Right lobe of liver (tissue), 6 donors: ENCODE measurements at places on chromosomes 2 and 18.

- peaks cover 12% of the 10 kb centered on the region for H3K4me1 ChIP-seq
- H3K36me3 ChIP-seq = no peaks in the 10 kb centered on the region
- no peak for DNase-seq
- H3K27me3 ChIP-seq = no peaks in the 10 kb centered on the region
Observed at GRCh38 chr2:77009307-77009706, 512.9 kb downstream of the LRRTM4 start.

DNA sequence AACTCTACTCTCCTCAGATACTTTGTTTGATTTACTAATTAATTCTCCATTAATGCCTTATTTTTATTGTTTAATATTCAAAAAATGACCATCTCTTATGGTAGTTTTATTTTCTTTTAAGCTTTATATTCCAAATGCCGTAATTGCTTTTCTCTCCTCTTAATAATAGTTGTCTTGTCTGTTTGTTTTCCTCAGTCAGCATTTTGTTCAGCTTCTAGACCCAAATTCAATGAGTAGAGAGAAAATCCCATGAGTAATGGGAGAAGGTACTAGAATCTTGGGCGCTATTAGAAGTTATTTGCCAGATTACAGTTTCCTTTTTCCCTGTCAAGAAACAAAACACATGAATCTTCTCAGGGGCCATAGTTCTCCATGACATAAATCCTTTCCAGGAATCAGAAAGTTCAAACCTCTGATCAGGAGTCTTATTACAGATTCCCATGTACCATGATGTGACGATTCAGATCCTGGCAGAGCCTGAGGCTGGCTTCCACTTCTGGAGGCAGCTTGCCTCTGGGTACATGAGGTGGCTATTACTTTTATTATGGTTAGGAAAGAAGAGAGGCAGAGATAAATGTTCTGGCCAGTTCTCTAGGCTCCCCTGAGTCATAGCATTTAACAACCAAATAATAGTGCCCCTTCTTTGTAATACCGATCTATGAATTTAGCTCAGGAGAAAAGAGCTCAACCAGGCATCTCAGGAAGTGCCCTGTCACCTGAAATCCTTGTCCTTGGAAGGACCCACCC is 485.1 kb upstream of the SETBP1 start:
- no peaks in the 10 kb centered on the region for H3K36me3 ChIP-seq
- no peak for DNase-seq
- H3K27me3 ChIP-seq = no peaks in the 10 kb centered on the region
- no peak overlapping the region for H3K27ac ChIP-seq
- no peaks in the 10 kb centered on the region for H3K4me1 ChIP-seq

DNA sequence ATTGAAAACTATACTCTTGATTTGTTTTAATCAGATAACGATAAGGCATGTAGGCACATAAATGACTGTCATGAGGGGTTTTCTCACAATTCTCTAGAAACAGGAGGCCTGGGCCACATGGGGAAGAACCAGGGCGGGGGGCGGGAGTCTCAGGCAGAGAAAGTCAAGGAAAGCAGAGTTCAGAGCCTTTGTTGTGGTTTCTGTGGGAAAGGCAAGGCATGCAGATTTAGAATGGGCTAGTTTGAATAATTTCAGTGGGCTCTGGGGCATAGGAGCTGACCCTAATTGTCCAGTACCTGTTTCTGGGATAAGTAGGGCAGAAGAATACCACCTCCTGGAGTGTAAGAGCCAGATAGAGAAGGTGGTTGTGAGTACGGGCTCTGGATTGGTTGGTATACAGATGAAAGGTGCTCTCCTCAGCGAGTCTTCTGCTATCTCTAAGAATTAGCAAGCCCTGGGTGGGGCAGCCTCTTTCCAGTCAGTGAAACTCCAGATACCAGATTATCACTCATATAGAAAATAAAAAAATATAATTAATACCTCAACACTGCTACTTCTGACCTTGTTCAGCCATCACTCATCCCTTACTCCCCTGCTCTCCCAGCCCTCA is 41.5 kb upstream of the CYRIA start:
- H3K27ac ChIP-seq = no peak overlapping the region
- H3K4me3 ChIP-seq = no peak overlapping the region
- DNase-seq = no peak
- H3K27me3 ChIP-seq = no peaks in the 10 kb centered on the region
- H3K36me3 ChIP-seq = no peaks in the 10 kb centered on the region
- H3K4me1 ChIP-seq = peaks cover 2% of the 10 kb centered on the region

DNA sequence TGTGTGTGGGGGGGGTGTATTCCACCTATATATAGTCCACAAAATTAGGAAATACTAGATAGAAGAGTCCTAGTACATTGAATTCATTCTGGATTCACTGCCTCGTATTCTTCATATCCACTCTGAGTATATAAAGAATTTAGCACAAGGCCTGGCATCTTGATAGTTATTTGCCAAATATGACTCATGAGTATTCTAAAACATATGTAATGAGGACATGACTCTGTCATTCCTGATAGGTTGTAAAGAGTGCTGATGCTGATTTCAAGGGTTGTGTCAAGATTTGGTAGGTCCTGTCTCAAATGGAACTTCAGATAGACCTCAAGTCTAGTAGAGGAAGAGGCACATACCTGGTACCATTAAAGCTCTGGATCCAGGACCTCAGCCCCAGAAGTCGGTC is 173.4 kb upstream of the BOD1L2 start:
- H3K27ac ChIP-seq = no peak overlapping the region
- H3K4me1 ChIP-seq = no peaks in the 10 kb centered on the region
- no peak overlapping the region for H3K4me3 ChIP-seq
- DNase-seq = no peak
- no peaks in the 10 kb centered on the region for H3K36me3 ChIP-seq
- H3K27me3 ChIP-seq = no peaks in the 10 kb centered on the region

GRCh38 chr2:235230821-235231601 is 262.8 kb upstream of the AGAP1 start:
- H3K36me3 ChIP-seq = no peaks in the 10 kb centered on the region
- H3K27ac ChIP-seq = no peak overlapping the region
- no peaks in the 10 kb centered on the region for H3K4me1 ChIP-seq
- no peaks in the 10 kb centered on the region for H3K27me3 ChIP-seq
- no peak overlapping the region for H3K4me3 ChIP-seq

- H3K36me3 ChIP-seq = peaks cover 5% of the 10 kb centered on the region
- no peak overlapping the region for H3K27ac ChIP-seq
- H3K4me1 ChIP-seq = no peaks in the 10 kb centered on the region
- H3K27me3 ChIP-seq = no peaks in the 10 kb centered on the region
- H3K4me3 ChIP-seq = no peak overlapping the region
Observed at GRCh38 chr2:3467654-3468053, 51.7 kb downstream of the ADI1 start.

DNA sequence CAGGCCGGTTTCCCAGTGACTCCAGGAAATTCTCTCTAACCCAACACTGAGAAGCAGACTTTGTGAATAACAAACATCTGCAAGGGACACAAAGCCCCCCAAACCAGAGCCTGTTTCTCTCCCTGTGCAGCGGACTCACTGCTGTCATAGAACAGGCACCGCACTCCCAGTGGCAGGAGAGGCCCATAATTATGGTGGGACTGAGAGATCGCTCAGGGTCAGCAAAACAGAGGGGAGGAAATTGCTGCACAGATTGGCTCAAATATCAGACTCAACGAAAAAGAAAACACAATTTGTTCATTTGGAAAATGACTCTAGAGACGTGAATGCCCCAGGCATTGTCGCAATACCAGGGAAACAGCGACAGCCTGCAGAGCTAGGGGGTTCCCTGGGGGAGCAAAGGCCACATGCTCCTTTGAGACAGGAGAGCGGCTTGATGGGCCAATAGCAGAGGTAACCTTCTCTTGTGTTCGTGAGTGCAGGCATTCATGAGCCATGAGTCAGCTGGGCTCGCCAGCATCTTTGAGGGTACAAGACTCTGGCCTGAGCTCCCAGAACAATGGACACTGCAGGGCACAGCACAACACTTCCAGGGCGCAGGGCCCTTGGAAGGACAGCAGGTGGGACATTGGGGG is 143.3 kb upstream of the KLHL29 start:
- H3K4me1 ChIP-seq = peaks cover 18% of the 10 kb centered on the region
- H3K4me3 ChIP-seq = no peak overlapping the region
- no peaks in the 10 kb centered on the region for H3K36me3 ChIP-seq
- no peak for DNase-seq

- DNase-seq = no peak
- H3K27me3 ChIP-seq = no peaks in the 10 kb centered on the region
- H3K36me3 ChIP-seq = peaks cover 6% of the 10 kb centered on the region
- no peaks in the 10 kb centered on the region for H3K4me1 ChIP-seq
Observed at GRCh38 chr2:28906376-28906775, 11.9 kb downstream of the WDR43 start.
